Cortex of kidney (tissue), 1 donor: ENCODE measurements at places on chromosomes 3 and 15.

DNA sequence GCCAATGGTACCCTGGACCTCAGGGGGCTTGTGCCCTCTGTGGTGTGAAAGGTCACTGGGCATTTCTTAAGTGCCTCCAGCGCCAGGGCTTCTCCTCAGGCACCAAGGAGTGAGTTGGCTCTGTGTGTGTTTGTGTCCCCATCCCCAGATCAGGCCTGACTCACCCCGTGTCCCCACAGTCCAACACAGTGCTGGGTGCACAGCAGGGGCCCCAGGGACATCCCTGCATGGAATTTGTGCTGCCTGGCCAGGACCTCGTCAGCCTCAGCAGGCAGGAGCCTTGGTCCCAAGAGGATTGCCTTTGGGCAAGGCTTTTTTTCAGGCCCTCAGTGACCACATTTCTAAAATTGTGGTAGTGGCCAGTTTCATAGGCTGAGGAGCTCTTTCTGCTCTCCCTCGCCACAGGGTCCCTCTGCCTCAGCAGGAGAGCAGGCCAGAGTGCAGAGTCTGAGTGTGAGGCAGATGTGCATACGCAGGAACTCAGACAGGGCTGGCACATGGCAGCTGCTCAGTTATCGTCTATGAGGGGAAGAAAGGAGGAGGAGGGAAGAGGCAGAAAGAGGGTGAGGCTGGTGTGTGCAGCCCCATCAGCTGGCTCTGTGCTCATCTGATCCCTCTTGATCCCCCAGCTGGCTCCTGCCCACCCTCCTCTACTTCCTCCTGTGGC, 215.6 kb downstream of the RPLP1 start:
- DNase-seq = no peak

GRCh38 chr3:108879915-108880314, 57.3 kb downstream of the TRAT1 start:
- no peak for DNase-seq

- no peak for DNase-seq
These were observed 33.0 kb downstream of the CCDC39 start for GRCh38 chr3:180646187-180646790.

DNA sequence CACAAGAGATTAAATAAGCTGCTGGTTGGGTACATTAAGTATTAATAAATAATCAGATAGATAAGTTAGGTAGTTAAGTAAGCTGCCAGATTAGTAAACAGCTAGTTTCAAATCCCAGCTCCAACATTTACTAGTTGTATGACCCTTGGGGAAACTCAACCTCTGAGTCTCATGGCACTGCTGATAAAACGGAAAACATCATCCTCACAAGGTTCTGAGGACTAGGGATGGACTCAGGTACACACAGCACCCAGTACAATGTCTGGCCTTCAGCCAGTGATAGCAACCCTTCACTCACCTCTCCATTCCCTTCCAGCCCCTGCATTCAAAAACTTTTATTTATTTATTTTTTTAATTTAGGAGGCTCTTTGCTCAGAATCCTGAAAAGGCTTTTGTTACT, 32.3 kb downstream of the B3GNT5 start:
- no peak for DNase-seq

- DNase-seq = no peak
These were observed 486 bp downstream of the CDIN1 start for GRCh38 chr15:36579792-36580431.

GRCh38 chr3:100205171-100205570, 55.6 kb upstream of the TBC1D23 start:
- DNase-seq = no peak

GRCh38 chr15:44706946-44707636, 4.0 kb downstream of the PATL2 start:
- no peak for DNase-seq

DNA sequence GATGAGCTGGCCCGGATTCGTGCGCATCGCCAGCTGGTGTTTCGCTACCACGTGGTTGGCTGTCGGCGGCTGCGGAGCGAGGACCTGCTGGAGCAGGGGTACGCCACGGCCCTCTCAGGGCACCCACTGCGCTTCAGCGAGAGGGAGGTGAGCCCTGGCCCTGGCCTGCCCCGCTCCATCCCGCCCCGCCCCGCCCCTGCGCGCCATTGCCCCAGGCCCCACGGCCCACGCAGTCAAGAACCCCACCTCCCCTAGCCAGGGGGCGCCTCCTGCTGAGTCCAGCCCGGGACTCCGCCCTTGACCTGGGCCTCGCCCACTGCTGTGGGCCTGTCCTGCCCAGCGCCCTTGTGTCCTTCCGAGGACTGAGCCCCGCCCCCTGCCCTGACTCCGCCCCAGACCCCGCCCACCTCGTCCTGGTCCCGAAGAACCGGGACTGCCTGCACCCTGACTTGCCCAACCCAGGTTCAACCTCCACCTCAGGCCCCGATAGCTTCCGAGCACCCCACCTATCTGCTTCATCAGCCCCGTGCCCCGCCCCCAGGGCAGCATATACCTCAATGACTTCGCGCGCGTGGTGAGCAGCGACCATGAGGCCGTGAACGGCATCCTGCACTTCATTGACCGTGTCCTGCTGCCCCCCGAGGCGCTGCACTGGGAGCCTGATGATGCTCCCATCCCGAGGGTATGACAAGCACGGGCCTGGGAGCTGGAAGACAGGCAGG, 14.8 kb downstream of the NT5DC2 start:
- no peak for DNase-seq

- DNase-seq = no peak
These were observed 110.8 kb upstream of the IGF1R start for GRCh38 chr15:98537516-98538060.

- no peak for DNase-seq
These were observed 43.9 kb downstream of the ONECUT1 start for GRCh38 chr15:52746162-52746757.

GRCh38 chr3:127431066-127431465, 143.2 kb upstream of the PRR20G start:
- DNase-seq = no peak

- no peak for DNase-seq
These were observed 167.1 kb downstream of the P3H2 start for GRCh38 chr3:189953551-189953950.

DNA sequence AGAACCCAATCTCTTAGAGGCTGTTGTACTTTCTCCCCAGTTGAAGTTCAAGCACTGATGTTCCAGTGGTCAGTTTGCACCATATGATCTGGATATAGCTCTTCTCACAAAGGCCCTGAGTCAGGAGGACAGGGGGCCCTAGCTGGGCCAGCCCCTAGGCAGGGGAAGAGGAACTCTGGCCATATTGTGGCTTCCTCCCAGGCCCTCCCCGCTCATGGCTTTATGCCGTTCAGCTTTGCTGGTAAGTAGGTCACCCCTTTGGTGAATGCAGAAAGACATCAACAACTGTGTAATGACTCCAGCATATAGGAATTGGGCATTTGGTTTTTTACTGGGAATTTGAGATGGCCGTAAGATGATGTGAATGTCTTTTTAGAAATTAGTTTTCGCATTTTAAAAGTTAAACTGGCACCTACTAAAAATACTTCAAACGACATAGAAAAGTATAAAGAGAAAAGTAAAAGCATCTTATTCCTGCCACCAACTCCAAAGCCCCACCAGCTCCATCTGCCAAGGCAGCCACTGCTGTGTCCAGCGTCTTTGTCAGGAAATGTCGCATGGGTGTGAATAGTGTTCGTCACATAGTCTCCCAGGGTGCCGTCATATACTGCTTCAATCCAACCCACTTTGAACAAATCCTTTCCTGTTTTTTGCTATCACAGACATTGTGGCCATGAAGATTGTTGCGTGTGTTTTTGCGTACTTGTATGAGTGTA, 25.3 kb downstream of the CCR9 start:
- no peak for DNase-seq

- DNase-seq = no peak
These were observed 1.6 kb upstream of the PLD1 start for GRCh38 chr3:171811913-171812335.

DNA sequence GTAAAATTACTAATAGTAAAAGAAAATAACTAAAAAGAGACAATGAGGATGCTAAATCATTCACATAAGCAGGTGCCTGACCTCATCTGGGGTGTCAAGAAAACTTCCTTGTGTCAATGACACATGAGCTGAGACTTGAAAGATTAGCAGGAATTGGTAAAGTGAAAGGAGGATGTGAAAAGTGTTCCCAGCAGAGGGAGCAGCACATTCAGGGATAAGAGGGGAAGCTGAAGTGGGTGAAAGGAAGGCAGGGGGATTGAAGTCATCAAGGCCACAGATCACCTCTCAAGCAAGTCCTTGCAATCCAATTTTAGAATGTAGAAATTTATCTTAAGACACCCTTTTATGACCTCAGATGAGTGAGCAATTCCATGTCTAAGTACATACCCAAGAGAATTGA, 60.2 kb upstream of the ACP3 start:
- no peak for DNase-seq

- DNase-seq = no peak
These were observed 76.8 kb downstream of the CPNE4 start for GRCh38 chr3:131957980-131958379.

GRCh38 chr15:90883526-90883975, 753 bp upstream of the FES start:
- DNase-seq = no peak

- no peak for DNase-seq
These were observed 43.5 kb downstream of the GOLGA6L2 start for GRCh38 chr15:23403550-23403949.

GRCh38 chr15:34644061-34644460, 60.6 kb upstream of the GOLGA8B start:
- DNase-seq = no peak

- DNase-seq = no peak
These were observed 69.7 kb upstream of the UBE3A start for GRCh38 chr15:25508369-25509002.

- no peak for DNase-seq
These were observed 90.3 kb downstream of the TMEM212 start for GRCh38 chr3:171933441-171933840.

DNA sequence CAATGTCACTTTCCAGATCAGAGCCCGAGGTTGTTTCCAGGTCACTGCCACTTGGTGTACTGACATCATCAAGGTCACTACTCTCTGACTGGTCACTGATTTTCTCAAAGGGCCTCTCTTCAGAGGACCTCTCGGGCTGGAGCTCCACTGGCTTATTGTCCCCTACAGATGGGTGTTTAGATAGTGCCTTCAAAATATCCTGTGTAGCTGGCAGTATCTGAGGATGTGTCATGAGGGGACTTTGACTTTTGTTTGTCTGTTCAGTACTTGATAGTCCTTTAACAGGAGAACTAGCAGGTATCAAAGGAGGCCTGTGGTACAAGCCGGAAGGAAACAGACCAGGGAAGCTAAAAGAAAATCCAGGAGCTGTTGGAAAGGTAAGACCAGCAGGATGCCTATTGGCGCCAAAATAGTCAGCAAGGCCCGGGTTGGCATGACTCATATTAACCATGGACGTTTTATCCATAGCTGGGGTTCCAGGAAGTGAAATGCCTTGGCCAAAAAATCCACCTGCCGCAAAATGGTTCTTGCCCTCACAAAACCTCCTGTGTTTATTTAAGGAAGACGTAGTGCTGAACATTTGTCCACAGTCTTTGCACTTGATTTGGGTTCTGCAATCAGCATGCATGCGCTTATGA, 547.3 kb downstream of the MECOM start:
- DNase-seq = no peak

DNA sequence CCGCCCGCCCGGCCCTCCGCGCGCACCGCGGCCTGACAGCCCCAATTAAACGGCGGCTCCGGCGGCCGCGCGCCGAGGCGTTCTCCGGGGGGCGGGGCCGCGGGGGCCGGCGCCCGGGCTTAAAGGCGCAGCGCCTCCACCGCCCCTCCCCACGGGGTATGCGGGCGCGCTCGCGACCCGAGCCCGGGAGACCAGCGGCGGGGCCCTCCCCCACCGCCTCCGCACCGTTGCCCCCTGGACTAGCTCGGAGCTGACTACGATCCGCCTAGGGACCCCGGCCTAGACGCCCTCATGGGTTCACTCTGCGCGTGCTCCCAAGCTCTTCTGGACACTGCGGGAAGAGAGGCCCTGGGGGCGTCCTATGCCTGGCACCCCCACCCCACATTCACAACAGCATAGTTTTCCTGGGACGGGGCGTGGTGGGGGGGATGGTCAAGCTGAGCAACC, at the start of gene DUSP7:
TSS of gene DUSP7 (minus strand) at position 51 of the 447 bp plus-strand sequence. CDS start 205 bp downstream, outside the sequence.
- no peak for DNase-seq

- DNase-seq = no peak
These were observed 65.8 kb downstream of the SV2B start for GRCh38 chr15:91165850-91166249.

- no peak for DNase-seq
These were observed 7.3 kb downstream of the ACOX2 start for GRCh38 chr3:58529516-58530353.

- DNase-seq = no peak
These were observed 21.6 kb downstream of the MESD start for GRCh38 chr15:80967991-80968510.

- DNase-seq = no peak
These were observed 57.0 kb downstream of the IQSEC1 start for GRCh38 chr3:13016083-13016720.

- DNase-seq = no peak
These were observed 75.8 kb downstream of the DNAJB8 start for GRCh38 chr3:128390867-128391266.
